ENCODE measurements at places on chromosomes 3 and 15.

DNA sequence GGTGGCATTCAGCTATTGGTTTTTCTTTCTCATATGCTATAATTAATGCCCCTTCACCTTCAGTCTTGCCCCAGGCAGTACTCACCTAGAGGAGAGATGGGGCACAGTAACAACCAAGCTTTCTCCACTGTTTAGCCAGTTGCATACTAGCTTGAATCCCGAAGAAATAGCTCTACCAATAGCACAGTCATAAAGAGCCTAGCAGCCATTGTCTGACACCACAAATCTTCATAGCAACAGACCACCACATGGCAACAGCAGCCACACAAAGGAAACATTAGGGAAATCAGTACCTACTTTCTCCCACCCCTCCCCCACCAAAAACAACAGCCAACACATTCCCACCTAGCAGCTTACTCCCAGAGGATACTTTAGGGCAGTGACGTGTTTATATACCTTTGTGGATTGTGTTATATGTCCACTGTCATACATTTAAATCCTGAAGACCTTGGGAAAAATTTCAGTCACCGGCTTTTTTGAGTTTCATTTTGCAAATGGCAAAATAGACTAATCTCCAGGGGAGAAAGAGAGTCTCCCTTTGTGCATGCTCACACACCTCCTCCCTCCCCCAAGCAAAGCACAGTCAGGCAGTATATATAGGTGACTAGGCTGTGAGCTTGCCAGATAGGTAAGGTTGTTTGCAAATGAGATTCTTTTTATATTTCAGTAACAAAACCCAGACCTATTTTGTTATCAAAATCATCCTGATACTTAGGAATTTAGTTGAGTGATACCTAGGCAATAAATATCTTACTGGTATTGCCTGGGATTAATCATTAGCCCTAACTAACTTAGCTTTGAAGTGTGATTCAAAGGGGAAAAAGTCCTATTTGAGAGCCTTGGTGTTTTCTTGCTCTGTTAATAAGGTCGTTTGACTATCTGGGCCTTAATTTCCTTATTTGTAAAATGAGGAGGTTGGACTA is 140.6 kb downstream of the RBPMS2 start:
- peak; percentile 14 for DNase-seq

GRCh38 chr3:189144645-189145044 is 27.1 kb upstream of the TPRG1 start:
- DNase-seq = no peak

- DNase-seq = no peak
These were observed 6.7 kb downstream of the P2RY12 start for GRCh38 chr3:151377768-151378385.

GRCh38 chr3:31945738-31946052 is 35.4 kb downstream of the OSBPL10 start:
- no peak for DNase-seq

GRCh38 chr15:98794748-98795147 is 146.4 kb downstream of the IGF1R start:
- DNase-seq = no peak

GRCh38 chr3:55013145-55013925 is 85.5 kb upstream of the LRTM1 start:
- DNase-seq = peak; percentile 29

GRCh38 chr3:16427103-16427965 is 86.2 kb downstream of the RFTN1 start:
- DNase-seq = no peak

DNA sequence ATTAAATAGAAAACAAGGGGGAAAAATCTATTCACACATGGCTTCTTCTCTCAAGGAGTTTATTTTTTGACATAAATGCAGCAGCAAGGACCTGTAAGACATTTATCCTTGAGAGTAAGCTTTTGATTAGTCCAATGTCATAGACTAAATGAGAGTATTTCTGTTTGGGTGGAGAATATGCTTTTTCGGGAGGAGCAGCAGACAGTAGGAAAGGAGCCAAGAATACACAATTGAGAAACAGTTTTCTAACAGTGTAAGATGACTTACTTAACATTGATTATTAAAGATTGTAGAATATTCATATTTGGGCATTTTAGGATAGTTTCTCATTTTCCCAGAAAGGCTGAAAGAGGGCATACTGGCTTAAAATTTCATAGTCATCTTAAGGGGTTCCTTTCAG is 65.9 kb upstream of the PAQR5 start:
- DNase-seq = no peak

DNA sequence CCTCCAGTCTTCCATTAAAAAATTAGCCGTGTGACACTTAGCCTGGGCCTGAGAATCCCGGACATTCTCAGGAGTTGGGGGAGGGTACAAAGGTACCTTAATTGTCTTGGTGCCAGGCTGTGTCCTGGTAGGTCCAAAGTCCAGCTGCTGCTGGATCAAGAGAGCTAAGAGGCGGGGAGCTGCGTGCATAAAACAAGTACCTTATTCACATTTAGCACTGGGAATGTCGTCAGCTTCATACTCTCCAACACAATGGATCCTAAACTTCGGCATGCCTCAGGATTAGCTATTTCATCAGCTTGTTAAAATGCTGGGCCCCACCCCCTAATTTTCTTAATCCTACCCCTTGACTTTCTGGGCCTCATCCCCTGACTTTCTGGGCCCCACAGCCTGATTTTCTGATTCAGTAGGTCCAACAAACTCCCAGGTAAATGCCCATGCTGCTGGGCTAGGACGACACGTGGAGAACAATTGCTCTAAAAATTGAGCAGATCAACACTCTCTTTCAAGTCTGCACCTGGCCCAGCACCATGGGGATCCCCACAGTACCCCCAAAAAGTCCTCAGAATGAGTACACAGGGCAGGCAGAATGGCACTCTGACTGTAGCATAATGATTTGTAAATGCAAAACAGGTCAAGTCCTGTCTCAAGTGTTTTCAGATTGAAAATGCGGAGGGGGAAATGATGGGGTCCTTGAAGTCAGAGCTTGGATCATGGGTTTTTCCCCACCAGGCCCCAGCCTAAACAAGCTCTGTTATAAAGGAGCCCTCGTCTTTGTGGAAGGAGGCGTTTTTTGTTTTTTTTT is 5.6 kb upstream of the AEN start:
- DNase-seq = no peak

GRCh38 chr15:70038730-70039392 is 58.9 kb downstream of the TLE3 start:
- DNase-seq = no peak

DNA sequence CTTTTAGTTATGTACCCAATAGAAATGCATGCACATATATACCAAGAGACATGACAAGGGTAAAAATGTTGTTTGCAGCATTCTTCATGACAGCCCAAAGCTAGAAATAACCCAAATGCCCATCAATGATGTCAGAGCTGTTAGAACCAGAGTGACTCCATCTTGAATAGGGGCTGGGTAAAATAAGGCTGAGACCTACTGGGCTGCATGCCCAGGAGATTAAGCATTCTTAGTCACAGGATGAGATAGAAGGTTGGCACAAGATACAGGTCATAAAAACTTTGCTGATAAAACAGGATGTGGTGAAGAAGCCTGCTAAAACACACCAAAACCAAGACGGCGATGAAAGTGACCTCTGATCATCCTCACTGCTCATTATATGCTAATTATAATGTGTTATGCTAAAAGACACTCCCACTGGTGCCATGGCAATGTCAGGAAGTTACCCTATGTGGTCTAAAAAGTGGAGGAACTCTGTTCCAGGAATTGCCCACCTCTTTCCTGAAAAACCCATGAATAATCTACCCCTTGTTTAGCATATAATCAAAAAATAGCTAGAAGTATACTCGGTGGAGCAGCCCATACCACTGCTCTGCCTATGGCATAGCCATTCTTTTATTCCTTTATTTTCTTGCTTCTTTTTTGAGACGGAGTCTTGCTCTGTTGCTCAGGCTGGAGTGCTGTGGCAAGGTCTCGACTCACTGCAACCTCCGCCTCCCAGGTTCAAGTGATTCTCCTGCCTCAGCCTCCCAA is 32.9 kb downstream of the ZBTB11 start:
- no peak for DNase-seq

- DNase-seq = no peak
These were observed 2.2 kb upstream of the LYZL4 start for GRCh38 chr3:42412526-42413155.

DNA sequence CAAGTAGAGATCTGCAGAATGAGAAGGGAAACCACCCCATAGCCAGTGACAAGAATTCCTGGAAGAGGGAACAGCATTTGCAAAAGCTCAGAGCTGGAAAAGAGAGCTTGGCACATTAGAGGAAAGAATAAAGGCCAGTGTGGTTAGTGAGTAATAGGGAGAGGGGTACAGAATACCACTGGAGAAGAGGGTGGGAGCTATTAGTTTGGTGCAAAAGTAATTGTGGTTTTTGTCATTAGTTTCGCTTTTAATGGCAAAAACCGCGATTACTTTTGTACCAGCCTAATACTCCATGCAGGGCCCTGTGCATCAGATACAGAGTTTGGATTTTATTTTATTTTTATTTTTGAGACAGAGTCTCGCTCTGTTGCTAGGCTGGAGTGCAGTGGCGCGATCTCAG is 9.8 kb downstream of the SLC24A1 start:
- no peak for DNase-seq

GRCh38 chr15:73844356-73844755 is 29.0 kb upstream of the TBC1D21 start:
- DNase-seq = no peak

GRCh38 chr3:125310623-125311081 is 64.5 kb downstream of the ZNF148 start:
- DNase-seq = no peak

GRCh38 chr15:38414357-38414756 is 39.6 kb upstream of the FAM98B start:
- DNase-seq = peak; percentile 39

DNA sequence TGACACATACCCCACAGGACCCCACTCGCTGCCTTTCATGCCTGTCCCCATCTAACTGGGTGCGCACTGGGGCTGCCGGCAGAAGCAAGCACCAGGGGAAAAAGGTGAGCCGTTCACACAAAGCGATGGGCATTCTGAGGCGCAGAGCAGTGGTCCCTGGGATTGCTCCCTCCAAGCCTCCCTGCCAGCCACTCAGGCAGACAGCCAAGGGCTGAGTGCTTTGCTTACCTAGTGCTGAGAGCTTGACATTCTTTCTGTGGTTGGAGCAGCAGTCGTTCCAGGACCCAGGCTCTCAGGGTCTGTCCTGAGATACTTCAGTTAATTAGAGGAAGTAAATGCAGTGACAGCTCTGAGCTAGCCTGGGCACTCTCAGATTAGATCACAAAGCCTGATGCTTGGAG is 5.7 kb downstream of the ESYT3 start:
- DNase-seq = no peak

GRCh38 chr3:98980915-98981596 is 79.6 kb upstream of the DCBLD2 start:
- DNase-seq = no peak

GRCh38 chr3:47645551-47645950 is 66.9 kb upstream of the CSPG5 start:
- DNase-seq = no peak

GRCh38 chr3:72280876-72281275 is 495.9 kb upstream of the PROK2 start:
- DNase-seq = no peak

GRCh38 chr3:95341314-95341713 is 1278.5 kb downstream of the NSUN3 start:
- no peak for DNase-seq

GRCh38 chr3:167091226-167091625 is 288.9 kb downstream of the ZBBX start:
- no peak for DNase-seq

GRCh38 chr3:37999836-38000235 is 9.2 kb downstream of the VILL start:
- DNase-seq = no peak

- DNase-seq = peak; percentile 26
These were observed 25.7 kb upstream of the GALNT15 start for GRCh38 chr3:16148783-16149182.

DNA sequence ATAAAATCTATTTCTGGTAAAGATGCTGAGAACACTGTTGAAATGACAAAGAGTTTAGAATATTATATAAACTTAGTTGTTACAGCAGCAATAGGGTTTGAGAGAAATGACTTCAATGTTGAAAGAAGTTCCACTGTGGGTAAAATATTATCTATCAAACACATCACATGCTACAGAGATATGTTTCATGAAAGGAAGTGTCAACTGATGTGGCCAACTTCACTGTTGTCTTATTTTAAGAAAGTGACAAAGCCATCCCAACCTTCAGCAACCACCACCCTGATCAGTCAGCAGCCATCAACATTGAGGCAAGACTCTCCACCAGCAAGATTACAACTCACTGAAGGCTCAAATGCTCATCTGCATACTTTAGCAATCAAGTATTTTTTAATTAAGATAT is 20.2 kb downstream of the TMEM39A start:
- DNase-seq = no peak

GRCh38 chr3:10434938-10435336 is 70.4 kb downstream of the ATP2B2 start:
- no peak for DNase-seq

DNA sequence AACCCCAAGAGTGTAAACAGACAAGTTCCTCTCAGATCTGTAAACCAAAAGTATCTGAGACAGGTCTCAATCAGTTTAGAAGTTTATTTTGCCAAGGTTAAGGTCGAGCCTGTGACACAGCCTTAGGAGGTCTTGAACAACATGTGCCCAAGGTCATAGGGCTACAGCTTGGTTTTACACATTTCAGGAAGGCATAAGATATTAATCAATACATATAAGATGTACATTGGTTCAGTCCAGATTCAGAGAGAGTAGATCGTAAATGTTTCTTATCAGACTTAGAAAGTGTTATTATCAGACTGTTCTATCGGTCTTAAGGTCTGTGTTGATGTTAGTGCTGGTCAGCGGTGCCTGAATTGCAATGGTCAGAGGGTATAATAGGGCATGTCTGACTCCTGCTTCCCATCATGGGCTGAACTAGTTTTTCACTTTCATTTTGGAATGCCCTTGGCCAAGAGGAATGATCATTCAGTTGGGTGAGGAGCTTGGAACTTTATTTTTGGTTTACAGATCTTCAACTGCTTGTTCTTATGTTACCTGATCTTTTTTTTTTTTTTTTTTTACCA is 27.0 kb upstream of the MFGE8 start:
- DNase-seq = no peak

GRCh38 chr15:82650046-82650670 is 3.0 kb upstream of the CPEB1 start:
- DNase-seq = no peak

DNA sequence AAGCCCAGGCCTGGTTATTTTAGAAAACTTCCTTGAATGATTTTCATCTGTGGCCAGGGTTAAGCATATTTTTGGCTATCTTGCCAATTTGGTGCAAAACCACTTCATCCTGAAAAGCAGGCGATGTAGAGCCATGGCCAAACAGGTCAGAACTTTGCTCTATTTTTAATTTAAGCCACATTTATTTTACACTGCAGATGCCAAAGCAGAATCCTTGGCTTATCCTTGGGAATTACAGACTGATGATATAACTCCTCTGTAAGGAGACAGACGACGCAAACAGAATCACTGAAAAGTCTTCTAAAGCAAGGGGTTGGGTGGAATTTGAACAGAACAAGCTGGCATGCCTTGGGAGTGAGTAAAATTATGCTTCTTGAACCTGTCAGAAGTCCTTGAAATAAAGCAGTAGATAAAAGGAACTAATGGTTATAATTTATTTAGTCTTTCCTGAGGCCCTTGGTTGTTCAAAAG is 121.9 kb downstream of the CHST2 start:
- DNase-seq = no peak
